ENCODE measurements at places on chromosomes 12 and 14.

- DNase-seq: no peak
These were observed 439.0 kb downstream of the NRXN3 start for GRCh38 chr14:78608998-78609787.

DNA sequence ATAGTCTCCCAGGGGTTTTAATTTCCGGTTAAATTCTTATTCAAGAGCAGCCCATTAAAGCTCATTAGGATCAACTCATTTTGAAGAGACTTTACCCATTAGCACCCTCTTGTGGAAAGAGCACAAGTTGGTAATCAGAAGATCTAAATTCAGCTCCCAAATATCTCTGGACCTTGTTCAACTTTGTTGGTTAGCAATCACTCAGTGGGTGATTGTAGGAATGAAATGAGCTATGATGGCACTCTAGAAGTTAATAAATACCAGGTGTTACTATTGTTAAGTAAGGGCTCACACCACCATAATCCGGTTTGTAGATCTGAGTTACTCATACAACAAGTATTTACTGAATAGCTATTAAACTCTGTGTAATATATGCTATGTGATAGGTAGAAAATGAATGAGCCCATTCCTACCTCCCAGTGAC is 42.9 kb downstream of the TRIP11 start:
- DNase-seq: peak; percentile 63

GRCh38 chr14:52307905-52308304 is 6.2 kb upstream of the PTGER2 start:
- DNase-seq: no peak

DNA sequence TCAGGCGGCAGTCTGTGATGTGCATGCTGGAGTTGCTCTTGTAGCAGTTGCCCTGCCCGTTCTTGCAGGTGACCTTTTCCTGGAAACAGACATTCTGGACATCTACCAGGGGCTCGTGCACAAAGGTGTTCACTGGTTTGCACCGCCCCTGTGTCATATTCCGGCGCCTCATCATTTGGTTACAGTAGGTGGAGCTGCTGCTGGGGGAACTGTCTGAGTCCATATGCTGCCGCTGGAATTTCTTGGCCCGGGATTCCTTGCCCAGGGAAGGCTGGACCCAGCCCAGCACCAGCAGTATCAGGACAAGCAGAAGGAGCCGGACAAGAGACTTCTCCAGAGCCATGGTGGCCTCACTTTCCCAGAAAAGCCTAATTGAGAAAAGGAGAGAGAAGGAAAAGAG is 918 bp downstream of the RNASE1 start:
- DNase-seq: no peak

GRCh38 chr12:24488091-24488596 is 460.8 kb downstream of the BCAT1 start:
- no peak for DNase-seq

GRCh38 chr12:129276361-129277060 is 423.2 kb downstream of the GLT1D1 start:
- no peak for DNase-seq

Measured in amniotic epithelial cell (primary cell).